Jurkat, Clone E6-1 (cell line): ENCODE measurements at places on chromosomes 4 and X.

DNA sequence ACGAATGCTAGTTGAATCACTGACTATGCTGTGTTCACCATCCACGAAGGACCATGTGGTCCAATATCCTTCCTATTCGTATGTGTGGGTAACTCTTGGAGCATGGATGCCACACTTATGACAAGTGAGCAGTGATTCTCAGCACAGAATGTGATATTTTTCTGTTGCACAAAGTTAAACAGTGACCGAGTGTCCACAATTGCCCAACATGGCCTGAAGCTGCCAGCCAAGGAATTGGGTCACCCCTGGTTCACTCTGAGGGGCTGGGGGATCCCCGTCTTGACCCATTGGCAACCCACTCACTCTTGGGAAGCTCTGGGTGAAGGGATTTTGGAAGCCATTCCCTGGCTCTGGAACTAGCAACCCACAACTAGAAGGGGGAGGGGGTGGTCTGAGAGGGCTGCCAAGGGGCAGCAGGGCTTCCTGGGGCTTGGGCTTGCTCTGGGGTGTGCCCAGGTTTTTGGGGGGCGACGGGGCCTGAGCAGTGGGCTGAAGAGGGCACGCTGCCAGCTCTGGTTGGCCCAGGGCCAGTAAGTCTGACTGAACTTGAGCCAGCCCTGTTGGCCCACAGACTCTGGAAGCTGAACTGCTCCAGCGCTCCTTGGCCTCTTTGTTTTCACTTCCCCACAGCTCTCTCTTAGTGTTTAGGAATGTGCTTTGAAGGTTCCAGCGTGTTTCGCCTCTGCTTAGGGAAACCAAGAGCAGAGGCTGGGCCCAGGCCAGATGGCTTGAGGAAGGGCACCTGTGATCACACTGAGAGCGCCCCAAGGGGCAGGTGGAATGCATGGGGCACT, 43.1 kb upstream of the BCOR start:
- no peak for DNase-seq

DNA sequence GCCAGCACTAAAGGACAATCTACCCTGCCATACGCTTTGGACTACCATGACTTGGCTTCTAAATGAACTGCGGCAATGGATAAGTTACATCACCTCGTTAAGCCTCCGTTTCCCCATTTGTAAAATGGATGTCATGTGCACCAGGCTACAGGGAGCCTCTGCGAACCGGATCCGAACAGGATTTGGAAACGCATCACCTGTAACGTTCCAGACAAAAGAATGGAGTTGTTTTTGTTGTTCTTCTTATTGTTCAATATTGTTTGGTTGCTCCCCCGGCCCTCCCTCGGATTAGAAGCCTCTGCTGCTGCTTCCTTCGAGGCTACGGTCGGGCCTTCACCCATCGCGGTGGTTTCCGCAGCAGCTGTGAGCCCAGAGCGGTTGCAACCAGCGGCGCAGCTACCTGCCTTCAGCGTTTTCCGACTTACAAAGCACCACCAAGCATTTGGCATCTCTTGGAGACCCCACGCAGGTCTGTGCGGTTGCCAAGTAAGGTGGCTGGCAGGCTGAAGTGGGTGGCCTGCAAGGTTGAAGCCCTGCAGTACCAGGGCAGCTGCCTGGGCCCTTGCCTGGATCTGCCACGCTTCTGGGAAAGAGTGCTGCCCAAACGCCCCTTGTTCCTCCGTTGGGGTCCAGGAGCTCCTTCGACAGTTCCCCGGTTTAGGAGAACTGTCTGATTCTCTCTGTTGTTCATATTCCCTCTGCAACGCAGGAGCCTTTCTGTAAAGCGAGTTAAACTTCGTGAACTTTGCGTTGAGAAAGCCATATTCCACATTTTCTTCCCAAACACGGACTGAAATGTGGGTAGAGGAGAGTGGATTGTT, 7.1 kb downstream of the NKX3-2 start:
- DNase-seq: peak; percentile 93

GRCh38 chr4:16334601-16335000, 108.3 kb upstream of the TAPT1 start:
- no peak for DNase-seq

DNA sequence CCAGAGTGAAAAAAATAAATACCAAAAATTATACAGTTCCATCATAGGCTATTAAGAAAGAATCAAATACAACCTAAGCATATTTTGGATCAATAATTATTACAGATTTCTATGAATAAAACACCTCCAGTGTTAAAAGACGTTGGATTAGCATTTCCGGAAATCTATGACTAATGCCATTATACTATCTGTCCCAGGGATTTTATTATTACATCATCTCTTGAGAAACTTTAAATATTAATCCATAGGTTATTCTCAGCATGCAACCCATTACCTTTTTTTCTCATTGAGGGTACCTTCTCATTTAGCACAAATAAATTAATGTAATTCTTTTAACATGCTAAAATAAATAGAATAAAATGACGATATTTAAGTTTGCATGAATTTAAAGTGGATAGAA, 44.6 kb downstream of the CXorf58 start:
- no peak for DNase-seq

GRCh38 chr4:5416637-5417036, 291.7 kb downstream of the EVC2 start:
- DNase-seq: no peak

GRCh38 chrX:153649915-153650782, 3.1 kb downstream of the DUSP9 start:
- no peak for DNase-seq

GRCh38 chr4:13515268-13515667, 29.0 kb downstream of the NKX3-2 start:
- no peak for DNase-seq

DNA sequence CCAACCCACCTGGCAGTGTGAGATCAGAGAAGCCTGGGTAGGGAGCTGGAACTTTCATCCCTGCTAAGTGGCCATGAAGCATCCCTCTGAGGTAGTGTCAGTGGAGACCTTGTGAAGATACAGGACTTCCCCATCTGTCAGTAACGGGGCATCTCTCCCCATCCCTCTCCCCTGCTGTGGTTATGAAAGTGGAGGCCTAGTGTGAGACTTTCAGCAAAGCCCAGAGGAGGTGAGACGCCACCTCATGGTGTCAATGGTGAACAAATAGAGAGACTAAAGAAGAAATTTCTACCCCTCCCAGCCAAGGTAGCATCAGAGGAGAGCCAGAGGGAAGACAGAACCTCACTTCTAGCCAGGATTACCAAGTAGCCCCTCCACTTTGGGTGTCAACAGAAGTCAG, 150.2 kb downstream of the VEGFC start:
- peak; percentile 2 for DNase-seq

DNA sequence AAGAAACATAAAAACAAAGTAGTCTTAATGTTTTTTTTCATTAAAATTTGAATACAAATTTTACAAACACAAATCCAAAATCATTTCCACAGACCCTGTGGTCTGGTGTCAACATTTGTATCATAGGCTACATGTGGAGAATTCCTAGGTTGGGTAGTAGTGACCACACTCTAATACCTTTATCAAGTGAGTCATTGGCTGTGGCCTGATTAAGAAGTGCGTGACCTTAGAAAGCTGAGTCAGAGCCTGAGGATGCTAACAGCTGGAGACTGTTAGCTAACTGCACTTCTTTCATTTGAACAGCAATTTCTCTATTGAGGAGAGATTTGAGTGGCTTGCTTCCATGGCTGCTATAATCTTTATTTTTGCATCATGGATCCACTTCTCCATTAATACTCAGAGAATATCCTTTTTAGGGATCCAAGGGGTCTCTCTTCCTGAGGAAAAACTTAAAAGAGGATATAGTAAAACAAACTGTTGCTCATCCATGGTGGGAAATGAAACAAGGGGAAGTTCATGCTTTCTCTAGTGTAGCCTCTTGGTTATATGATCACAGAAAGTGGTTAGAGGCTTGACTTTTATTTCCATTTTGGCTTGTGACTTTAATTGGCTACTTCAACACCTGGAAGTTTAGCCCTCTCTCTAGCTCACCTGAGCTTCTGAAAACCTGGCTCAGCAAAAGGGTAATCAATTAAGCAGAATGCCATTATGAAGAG, 335.8 kb downstream of the PABPC4L start:
- DNase-seq: no peak

- DNase-seq: no peak
Observed at GRCh38 chr4:122619611-122620010, 1.3 kb downstream of the IL21 start.

GRCh38 chr4:38004062-38004461, 43.9 kb downstream of the PTTG2 start:
- DNase-seq: no peak

- DNase-seq: no peak
Observed at GRCh38 chr4:40323866-40324265, 11.3 kb upstream of the CHRNA9 start.

- no peak for DNase-seq
Observed at GRCh38 chr4:79334341-79334740, 8.5 kb upstream of the NAA11 start.

- no peak for DNase-seq
Observed at GRCh38 chrX:140038842-140039241, 73.5 kb upstream of the CXorf66 start.

DNA sequence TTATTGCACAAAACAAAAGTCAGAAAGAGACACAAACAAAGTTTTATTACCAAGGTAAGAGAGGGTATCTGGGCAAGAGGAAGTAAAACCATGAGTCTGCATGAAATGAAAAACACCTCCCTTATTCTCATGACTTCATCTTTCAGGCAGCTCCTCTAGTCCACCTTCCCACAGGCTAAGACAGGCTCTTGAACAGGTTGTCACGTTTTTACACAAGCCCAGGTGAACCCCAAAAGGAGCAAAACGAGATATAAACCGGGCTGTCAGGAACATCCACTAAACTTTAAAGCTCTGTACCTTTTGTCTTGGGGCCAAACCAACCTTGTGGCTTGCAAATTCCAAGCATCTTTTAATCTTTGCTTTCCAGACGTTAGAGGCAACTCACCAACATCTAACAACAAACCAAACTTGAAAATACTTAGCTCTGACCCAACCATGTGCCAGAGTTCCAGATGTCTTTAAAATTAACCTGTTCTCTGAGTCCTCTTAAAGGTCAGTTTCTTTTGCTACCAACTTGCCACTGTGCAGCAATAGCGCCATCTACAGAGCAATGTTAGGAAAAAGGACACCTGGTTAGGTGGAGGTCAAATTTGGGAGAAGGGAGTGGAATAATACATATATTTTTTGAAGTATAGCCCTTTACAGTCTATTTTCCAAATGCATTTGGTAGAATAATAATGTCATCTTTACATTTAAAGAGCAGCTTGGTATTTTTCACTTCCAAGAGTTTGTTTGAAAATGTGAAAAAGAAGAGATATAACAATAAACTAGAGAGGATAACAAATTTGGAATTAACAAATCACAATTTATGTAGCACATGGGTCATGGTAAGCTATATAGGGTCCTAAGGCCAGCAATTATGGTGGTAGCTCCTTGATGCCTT, 73.1 kb downstream of the QRFPR start:
- DNase-seq: peak; percentile 54

- DNase-seq: no peak
Observed at GRCh38 chr4:145153904-145154298, 26.5 kb downstream of the OTUD4 start.

GRCh38 chr4:61407642-61408618, 207.8 kb downstream of the ADGRL3 start:
- no peak for DNase-seq
